ENCODE measurements at places on chromosomes 7 and 10.

DNA sequence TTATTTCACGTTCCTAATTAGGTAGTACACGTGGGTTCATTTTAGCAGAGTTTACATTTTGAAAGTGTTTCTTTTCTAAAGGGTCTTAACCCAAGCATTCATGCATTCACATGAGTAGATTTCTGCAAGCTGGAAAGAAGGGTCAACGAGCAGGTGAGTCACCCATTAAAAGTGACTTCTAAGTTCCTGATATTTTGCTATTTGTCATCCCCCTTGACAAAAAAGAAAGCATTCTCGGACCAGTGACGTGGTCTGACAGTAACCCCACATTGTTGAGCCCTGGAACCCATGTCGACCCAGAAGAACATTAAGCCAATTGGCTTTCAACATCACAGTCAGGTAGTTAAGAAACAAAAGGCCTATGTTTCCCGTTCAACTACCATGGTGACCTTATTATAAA lies 49.6 kb downstream of the ABCB5 start:
- no peak for DNase-seq

DNA sequence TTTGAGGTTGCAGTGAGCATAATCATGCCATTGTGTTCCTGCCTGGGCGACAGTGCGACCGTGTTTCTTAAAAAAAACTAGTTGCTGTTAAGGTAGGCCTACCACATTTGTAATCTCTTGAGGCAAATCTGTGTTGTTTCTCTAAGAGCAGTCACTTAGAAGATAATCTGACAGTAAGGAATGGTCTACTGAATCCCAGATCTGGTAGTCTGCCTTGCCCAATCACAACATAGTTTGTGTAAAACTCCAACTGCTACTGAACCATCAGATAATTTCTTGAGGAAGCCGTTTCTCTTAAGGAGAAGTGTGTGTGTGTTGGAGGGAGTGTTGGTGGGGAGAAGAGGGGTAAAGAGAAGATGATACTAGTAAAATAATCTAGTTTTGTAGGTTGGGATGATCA lies 5.0 kb downstream of the NRF1 start:
- no peak for DNase-seq

DNA sequence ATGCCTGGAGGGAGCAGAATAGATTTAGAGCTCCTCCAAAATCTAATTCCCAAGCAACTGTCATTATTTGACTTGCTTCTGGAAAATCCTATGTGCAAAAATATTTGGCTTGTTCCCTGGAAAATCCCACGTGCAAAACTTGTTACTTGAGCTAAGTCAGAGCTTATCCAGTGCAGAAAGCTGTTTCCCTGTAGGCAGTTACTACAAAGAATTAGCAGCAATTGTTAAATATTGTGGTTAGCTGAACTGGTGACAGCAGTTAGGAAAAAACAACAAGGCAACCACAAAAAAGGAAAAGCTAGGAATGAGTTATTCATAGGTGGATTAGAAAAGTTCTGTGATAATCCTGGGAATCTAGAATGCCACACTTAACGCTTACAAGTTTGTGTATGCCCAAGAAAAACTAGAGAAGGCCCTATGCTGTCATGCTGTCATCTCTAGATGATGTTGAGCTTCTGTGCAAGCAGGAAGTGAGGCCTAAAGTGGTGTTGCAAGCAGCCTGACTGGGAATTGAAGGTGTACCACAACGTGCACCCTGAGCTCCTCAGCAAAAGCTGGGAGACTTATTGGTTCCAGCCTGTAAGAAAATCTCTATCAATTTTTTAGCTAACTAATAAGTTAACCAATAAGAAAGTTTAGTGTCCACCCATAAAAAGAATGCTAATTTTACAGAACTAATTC lies 738.6 kb upstream of the LRRTM3 start:
- DNase-seq = no peak

GRCh38 chr7:29102558-29103151 lies 43.7 kb downstream of the CPVL start:
- no peak for DNase-seq

- DNase-seq = peak; percentile 49
Measured at GRCh38 chr10:44010873-44011602, 362.4 kb upstream of the ZNF32 start.

DNA sequence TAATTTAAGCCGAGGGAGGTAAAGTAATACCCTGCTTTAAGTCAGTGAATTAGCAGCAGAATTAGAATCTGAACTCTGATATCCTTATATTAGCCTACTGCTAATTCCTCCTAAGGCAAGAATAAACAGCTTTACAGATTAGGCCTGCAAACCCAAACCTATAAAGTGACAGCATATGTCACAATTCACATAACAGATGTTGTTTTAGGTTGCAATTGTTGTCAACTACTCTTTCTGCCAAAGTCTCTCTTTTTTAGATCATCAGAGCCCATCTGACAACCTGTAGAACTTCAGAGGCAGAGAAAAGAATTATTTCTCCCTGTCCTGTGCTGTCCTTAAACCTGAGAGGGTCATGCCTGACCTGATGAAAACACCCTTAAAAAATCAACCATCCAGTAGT lies 167.2 kb downstream of the PRKG1 start:
- no peak for DNase-seq

GRCh38 chr7:120184866-120185265 lies 88.1 kb upstream of the KCND2 start:
- no peak for DNase-seq

GRCh38 chr7:43921423-43921822 lies 4.8 kb upstream of the UBE2D4 start:
- no peak for DNase-seq

DNA sequence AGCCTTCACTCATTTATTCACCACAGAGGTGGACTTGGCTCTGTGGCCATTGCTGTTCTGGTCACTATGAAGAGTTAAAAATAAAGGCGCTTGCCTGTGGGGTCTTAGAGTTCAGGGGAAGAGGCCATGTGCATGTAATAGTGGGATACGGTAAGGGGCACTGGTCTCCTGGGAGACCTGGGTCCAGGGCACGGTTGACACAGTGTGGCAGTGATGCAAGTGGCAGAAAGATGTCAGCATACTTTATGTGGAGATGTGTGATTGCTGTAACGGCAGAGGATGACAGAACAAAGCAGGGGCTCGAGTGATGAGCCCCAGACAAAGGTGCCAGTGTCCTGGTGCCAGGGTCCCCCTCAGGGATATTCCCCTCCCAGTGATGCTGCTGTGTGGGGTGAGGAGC lies 8.6 kb downstream of the ZSCAN25 start:
- no peak for DNase-seq

- no peak for DNase-seq
Measured at GRCh38 chr7:46682836-46683624, 762.0 kb upstream of the IGFBP3 start.

DNA sequence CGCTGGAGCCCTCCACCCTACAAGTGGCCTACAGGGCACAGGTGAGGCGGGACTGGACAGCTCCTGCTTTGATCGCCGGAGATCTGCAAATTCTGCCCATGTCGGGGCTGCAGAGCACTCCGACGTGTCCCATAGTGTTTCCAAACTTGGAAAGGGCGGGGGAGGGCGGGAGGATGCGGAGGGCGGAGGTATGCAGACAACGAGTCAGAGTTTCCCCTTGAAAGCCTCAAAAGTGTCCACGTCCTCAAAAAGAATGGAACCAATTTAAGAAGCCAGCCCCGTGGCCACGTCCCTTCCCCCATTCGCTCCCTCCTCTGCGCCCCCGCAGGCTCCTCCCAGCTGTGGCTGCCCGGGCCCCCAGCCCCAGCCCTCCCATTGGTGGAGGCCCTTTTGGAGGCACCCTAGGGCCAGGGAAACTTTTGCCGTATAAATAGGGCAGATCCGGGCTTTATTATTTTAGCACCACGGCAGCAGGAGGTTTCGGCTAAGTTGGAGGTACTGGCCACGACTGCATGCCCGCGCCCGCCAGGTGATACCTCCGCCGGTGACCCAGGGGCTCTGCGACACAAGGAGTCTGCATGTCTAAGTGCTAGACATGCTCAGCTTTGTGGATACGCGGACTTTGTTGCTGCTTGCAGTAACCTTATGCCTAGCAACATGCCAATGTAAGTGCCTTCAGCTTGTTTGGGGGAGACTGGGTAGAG lies at the start of gene COL1A2:
TSS of gene COL1A2 (plus strand) at position 459 of the 704 bp plus-strand sequence. CDS start at position 596, 137 bp downstream.
- no peak for DNase-seq

DNA sequence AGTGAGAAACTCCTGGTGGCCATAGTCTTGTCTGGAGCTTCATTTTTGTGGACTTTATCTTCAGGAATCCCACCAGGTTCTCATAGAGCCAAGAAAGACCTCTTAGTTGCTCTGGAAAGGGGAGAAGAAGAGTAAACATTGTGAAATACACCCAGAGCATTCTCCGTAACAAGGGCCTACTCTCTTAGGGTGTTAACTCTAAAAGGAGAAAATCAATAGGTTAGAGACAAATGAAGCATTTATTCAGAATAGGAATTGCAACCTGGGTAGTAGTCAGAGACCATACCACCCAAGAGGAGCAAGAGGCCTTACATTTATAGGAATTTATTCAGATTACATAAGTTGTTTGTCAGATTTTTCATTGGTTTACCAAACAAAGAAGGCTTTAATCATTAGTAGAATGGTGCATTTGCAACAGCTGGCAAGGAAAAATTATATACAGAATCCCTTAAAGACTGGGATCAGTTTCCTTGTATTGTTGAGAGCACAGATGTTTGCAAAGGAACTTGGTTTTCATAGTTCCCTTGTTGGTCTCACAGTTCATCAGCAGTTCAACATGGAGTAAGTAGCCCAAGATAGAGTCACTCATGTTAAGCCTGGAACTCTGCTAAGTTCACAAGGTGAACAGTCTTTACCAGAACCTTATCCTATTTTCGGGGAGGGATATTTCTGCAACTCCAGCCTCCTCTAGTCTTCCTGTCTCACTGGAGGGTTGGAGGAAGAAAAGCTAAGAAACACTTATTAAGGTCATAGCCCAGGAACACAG lies 53.2 kb upstream of the TMEM140 start:
- DNase-seq = no peak

- no peak for DNase-seq
Measured at GRCh38 chr7:6395898-6396595, 51.7 kb downstream of the DAGLB start.

GRCh38 chr7:88165697-88166096 lies 54.1 kb downstream of the SRI start:
- DNase-seq = no peak

DNA sequence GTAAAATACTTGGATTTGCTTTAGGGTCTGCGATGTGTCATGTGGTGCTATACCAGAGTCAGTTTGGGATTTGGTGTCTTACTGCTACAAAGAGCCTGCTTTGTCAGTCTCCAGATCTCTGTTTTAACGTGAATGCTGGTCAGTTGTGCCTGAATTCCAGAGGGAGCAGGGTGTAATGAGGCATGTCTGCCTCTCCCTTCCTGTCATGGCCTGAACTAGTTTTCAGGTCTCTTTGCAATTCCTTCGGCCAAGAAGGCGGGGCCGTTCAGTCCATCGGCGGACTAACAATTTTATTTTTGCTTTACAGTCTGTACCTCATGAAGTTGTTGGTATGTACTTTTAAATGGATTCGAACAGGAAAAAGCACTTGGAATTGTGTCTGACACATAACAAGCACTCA lies 465.1 kb upstream of the ADARB2 start:
- DNase-seq = no peak

- DNase-seq = no peak
Measured at GRCh38 chr10:46299536-46300369, 13.0 kb downstream of the ANTXRL start.

- DNase-seq = no peak
Measured at GRCh38 chr10:80164596-80164995, 32.1 kb downstream of the PLAC9 start.

- no peak for DNase-seq
Measured at GRCh38 chr10:152915-153314, 17.7 kb downstream of the ZMYND11 start.

DNA sequence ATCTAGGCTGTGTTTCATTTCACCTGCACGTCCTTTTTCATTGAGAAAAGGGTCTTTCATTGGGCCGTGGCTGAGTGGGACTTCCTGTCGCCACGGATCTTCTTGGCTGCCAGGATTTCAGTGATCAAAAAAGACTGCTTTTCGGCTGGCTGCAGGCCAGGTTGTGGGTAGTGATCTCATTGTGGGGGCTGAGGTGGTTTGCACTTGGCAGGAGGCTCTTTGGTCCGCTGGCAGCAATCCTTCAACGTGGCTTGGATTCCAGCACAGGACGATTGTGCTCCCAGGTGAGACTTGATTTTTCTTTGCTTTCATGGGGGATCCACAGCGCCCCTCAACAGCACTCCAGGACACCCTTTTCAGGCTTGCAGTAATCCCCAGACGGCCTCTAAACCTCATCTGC lies 29.0 kb upstream of the ZNF273 start:
- DNase-seq = no peak

- DNase-seq = no peak
Measured at GRCh38 chr10:110560012-110560411, 7.5 kb upstream of the SMC3 start.

DNA sequence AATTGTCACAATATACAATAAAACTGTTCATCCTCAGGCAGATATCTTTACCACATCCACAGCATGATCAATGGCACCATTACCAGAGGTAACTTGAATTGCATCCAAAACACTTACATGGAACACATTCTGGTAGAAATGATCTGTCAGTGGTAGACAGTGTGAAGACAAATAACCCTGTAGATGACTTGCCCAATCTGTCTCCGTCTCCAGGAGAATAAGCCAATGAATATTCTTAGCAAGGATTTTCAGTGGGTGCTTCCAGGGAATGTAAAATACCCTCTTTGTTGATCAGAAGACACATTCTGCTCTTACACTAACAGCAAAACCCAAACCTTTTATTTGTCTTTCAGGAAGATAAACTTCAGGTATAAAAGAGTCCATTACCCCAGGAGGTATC lies 43.8 kb downstream of the VWC2 start:
- DNase-seq = no peak

DNA sequence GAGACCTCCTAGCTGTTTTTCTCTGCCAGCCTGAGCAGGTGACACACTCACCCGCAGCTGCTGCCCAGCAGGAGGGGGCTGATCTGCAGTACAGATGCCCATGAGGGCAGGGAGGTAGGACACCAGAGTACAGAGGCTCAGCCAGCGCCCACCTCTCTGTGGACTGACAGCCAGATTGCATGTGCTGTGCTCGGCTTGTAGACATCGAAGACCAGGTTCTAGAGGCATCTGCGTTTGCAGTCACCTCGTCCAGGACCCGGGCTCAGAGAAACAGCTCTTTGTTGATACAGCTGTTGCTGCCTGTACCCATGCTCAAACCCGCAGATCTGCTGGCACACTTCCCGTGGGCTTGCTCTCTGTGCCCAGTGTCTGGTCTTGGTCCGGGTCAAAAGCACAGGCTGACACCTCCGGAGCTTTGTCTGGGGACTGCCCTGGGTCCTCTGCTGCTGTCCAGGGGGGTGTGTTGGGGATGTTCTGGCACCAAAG lies 224.7 kb downstream of the GLRX3 start:
- DNase-seq = no peak

- DNase-seq = no peak
Measured at GRCh38 chr7:34042406-34042805, 137.1 kb downstream of the BMPER start.

DNA sequence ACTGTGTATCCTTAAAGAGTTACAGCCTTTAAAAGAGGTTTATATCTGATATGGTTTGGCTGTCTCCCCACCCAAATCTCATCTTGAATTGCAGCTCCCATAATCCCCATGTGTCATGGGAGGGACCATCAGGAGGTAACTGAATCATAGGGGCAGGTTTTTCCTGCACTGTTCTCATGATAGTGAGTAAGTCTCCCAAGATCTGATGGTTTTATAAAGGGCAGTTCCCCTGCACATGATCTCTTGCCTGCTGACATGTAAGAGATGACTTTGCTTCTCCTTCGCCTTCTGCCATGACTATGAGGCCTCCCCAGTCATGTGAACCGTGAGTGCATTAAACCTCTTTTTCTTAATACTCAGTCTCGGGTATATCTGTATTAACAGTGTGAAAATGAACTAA lies 9.7 kb downstream of the RTKN2 start:
- DNase-seq = no peak

Measured in GM12891 (cell line).